ELR (cell line): ENCODE measurements at places on chromosomes 7 and 10.

DNA sequence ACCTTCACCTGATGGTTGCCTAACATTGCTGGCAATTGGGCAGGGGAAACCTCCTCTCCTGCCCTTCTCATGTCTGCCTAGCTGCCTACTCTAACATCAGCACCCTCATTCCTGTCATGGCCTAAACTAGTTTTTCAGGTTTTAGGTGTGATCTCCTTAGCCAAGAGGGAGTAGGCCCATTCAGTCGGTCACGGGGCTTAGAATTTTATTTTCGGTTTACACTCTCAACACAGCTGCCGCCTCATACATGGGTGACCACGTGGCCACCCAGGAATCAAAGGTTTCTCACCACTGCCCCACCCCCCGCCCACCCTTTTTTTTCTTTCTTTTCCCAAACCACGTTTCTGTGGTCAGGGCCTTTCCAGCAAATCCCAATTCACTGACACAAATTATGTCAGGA is 97.2 kb downstream of the RALA start:
- DNase-seq: no peak

DNA sequence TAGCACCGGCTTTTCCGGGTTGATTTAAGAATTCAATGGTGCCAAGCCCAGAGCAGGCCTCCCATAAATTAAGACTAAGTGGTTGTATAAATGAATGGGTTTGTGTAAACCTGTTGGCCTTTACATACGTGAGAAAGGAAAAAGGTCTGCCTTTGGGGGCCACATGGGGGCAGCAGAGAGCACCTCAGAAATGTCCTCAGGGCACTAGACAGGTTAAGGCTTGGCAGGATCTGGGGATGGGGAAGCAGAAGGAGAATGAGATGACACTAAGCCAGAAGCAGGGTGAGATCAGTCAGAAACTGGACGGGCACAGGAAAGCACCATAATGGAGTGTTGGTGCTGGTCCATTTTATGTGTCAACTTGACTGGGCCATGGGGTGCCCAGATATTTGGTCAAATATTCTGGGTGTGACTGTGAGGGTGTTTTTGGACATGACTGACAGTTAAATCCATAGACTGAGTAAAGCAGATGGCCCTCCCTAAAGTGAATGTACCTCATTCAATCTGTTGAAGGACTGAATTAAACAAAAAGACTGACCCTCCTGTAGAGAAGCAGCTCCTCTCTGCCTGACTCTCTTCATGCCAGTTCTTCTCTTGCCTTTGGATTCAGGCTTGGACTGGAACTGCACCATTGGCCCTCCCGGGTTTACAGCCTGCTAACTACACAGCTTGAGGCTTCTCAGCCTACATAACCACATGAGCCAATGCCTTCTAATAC is 58.9 kb downstream of the FRMPD2 start:
- DNase-seq: peak; percentile 63

DNA sequence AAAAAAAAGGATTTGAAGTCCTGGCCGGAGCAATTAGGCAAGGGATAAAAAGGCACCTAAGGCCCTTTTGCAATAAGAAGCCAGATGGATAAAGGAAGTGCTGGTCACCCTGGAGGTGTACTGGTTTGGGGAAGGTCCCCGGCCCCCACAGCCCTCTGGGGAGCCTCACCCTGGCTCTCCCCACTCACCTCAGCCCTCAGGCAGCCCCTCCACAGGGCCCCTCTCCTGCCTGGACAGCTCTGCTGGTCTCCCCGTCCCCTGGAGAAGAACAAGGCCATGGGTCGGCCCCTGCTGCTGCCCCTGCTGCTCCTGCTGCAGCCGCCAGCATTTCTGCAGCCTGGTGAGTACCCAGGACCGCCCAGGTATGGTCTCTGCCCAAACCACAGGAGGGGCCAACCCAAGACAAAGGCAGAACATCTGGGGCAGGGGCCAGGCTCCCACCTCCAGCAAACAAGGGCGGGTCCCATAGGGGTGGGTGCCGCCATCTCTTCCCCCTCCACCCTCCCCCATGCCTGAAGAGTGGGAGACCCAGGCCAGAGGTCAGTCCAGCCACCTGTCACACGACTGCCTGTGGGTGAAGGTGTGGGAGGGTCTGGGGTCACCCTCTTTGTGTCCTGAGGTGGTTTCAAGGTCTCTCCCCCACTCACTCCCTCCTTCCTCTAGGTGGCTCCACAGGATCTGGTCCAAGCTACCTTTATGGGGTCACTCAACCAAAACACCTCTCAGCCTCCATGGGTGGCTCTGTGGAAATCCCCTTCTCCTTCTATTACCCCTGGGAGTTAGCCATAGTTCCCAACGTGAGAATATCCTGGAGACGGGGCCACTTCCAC is at the start of gene PILRB:
Gene PILRB (plus strand): TSS at position 91 of the 830 bp plus-strand sequence. CDS start 186 bp downstream, at position 277.
- DNase-seq: no peak

DNA sequence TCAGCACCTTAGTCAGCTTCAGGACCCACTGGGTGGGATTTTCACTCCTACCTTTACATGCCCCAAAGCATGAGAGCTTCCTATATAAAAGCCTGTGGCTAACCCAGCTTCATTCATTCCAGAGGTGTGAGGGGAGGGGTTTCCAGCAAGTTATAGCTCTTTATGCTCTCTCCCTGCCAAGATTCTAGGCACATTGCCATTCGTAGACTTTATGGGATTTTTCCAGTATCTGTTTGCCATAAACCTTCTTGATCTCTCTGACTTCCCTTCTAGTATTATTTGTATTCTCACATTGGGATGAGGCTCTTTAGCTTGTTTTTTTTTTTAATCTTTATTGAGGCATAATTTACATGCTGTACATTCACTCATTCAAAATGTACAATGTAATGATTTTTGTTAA is 67.5 kb downstream of the POU6F2 start:
- no peak for DNase-seq

- DNase-seq: no peak
These were observed 212.4 kb upstream of the YAE1 start for GRCh38 chr7:39353615-39354376.

GRCh38 chr10:133122171-133122935 is 34.6 kb downstream of the ADGRA1 start:
- no peak for DNase-seq

DNA sequence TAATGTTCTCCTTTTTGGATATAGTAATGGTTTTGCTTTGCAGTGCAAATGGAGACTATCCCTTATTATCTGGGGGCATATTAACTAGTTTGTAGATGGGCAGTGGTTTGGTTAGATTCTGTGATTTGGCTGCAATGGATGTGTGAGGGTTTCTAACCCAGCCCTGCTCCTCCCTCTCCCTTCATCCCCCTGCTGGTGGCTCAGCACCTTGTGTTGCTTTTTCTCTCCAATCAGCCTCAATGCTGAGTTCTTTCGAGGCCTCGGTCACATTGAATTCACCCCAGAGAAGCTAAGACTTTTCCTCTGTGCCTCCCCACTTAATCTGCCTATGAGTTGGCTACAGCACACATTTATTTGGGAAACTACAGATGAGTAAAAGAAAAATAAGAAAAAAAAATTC is 120.0 kb downstream of the MALRD1 start:
- no peak for DNase-seq

- DNase-seq: no peak
These were observed 19.0 kb downstream of the ADCYAP1R1 start for GRCh38 chr7:31070991-31071644.

DNA sequence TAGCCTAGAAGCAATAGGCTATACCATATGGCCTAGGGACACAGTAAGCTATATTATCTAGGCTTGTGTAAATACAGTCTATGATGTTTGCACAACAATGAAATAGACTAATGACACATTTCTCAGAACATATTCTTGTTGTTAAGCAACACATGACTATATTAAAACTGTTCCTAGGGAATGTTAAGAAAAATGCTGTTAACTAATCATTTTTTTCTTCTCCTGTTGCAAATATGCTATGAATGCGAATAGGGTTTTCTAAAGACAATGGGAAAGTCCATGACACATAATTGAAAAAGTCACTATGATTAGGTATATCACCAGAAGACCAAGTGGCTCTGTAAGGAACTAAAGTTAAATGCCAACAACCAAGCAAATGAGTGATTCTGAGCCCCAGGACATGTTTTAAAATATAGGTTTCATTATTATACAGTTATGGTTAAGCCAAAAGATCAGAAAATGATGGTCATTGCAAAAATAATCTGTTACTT is 454.0 kb upstream of the SORCS1 start:
- DNase-seq: peak; percentile 3

DNA sequence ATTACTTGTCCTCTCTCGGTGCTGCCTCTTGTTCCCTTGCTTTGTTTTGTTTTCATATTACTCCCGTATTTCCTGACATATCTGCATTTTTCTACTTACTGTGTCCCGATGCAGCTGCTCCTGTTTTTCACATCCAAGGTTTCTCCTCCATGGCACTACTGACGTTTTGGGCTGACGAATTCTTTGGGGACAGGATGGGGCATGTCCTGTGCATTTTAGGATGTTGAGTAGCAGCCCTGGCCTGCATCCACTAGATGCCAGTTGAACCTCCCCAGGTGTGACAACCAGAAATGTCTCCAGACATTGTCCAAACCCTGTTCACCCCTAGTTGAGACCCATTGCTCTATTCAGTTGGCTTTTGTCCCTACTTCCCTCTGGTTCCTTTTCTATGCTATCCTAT is 12.4 kb downstream of the ZNF789 start:
- no peak for DNase-seq

GRCh38 chr10:107425931-107426553 is 261.5 kb upstream of the SORCS1 start:
- DNase-seq: no peak

GRCh38 chr7:33248671-33249070 is 119.3 kb downstream of the BBS9 start:
- no peak for DNase-seq

DNA sequence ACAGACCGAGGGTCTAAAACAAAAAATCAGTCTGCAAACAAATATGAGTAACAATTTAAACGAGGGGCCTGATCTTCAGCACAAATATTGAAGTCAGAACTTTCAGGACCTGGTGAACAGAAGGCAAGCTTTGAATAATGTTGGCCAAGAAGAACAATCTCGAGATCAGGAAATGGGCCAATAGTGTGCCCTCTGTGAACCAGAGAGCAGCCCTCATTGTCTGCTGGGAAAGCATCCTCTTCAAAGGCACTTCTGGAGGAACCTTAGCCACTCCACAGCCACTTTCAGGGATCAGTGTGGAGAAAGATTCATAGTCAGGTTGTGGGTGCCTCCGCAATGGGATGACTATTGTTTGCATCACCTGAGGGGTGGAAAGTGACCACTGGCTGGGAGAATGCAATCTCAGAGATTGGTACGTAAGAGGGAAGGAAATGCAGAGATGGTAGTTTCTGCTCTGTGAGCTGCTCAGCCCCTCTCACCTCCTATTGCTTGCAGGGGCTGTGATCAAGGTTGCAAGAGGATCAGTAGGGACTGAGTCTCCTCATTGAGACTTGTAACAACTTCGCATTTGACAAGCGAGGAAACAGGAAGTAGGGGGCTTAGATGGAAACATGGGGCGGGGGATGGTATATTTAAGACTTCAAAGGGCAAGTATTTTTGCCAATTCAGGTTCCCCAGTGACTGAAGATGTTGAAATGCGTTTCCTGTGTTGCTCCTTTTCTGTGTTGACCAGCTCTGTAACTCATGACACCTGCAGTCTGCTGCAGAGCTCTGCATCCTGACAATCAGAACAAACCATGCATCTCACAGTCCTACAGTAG is 28.4 kb upstream of the IFRD1 start:
- no peak for DNase-seq

DNA sequence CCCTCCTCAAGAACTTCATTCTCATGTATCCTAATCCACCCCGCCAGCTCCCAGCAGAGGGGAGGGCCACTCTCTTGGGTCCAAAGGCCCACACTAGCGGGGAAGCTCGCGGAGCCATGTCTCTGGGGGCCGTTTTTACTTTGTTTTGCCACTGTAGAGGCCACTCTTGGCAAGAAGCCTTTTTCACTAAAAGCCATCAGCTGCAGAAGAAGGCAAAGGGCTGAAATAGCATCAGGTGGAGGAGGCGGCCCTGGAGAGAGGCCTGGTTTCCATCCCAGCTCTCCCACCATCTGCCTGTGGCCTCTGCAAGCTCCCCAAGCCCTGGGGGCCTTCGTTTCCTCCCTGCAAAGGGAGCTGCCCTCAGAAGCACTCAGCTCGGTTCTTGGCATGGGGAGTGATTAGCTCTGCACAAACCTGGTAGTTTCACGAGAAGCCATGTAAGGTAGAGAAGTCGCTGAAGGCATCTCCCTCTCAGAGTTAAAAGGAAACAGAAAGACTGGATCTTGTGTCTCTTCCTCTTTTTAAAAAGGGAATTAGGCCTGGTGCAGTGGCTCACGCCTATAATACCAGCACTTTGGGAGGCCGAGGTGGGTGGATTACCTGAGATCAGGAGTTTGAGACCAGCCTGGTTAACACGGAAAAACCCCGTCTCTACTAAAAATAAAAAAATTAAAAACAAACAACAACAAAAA is 70.3 kb downstream of the PARP12 start:
- no peak for DNase-seq

DNA sequence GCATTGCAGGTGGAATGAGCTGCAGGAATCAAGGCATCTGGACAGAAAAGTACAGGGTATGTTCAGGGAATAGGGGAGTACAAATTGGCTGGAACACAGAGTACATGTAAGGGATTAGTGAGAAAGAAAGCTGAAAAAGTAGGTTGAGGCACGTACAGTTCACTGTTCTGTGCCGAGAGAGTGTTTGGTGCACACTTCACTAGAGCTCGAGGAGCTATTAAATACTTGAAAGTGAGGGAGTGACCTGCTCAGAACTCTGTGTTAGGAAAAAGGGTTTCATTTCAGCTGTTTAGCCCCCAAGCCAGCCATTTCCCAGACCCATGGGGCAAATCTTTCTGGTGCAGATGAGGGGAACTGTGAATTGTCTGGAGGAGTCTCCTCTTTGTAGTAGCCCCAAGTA is 115.2 kb downstream of the TBXAS1 start:
- DNase-seq: no peak

DNA sequence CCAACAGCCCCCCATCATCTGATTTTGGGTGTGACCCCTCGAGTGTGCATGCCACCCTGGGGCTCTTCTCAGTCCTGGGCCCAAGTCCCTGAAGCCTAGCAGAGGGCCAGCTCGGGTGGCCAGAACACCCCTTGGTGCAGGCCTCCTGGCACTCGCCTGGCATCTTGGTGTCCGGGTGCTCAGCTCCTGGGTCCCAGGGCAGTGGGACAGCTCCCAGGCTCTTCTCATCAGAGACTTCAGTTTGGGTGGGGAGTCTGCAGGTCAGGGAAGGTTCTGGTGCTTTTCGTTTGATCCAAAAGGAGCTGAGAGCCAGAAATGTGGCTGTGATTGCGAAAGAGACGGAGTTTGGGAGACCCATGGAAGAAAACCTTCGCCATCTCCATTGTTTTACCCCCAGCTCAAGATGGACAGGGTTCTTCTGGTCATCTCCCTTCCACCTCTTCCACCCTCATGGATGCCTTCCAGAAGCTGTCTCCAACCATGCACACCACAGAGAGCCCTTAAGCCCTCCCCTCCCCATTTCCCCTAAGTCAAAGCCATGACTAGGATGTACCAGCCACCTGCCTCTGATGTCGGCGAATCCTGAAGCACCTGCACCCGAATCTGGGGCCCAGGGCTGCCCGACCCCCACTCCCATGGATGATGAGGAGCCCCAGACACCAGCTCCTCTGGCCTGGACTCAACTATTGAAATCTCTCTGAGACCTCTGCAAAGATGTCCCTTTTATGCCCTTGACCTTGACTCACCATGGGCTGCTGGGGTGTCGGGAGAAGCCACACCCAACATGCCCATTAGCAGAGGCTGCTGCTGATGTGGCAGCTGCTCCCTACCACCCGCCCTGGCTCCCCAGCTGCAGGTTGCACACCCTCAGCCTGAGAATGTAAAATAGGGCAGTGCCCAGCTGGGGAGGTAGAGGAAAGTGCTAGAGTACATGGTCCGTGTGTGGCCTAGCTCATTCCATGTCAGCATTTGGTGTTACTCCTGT is 55.3 kb downstream of the ADCYAP1R1 start:
- DNase-seq: no peak

GRCh38 chr7:131098527-131098926 is 229.1 kb upstream of the MKLN1 start:
- no peak for DNase-seq

GRCh38 chr7:131961054-131961680 is 404.7 kb upstream of the PODXL start:
- DNase-seq: no peak
